ENCODE measurements at places on chromosomes 1 and 21.

DNA sequence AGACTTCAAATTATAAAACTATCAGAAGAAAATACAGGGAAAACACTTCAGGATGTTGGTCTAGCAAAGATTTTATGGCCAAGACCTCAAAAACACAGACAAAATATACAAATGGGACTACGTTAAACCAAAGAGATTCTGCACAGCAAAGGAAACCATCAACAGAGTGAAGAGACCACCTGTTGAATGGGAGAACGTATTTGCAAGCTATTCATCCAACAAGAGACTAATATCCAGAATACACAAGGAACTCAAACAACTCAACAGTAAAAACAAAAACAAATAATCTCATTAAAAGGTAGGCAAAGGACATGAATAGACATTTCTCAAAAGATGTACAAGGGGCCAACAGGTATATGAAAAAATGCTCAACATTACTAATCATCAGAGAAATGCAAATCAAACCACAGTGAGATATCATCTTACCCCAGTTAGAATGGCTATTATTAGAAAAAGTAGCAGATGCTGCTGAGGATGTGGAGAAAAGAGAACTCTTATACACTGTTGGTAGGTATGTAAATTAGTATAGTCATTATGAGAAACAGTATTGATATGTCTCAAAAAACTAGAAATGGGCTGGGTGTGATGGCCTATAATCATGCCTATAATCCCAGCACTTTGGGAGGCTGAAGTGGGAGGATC lies 112.6 kb downstream of the LRIG2 start:
- DNase-seq = no peak

GRCh38 chr21:38888991-38889561 lies 83.3 kb downstream of the ETS2 start:
- DNase-seq = no peak

- DNase-seq = no peak
Measured at GRCh38 chr1:240190881-240191401, 99.3 kb downstream of the FMN2 start.

DNA sequence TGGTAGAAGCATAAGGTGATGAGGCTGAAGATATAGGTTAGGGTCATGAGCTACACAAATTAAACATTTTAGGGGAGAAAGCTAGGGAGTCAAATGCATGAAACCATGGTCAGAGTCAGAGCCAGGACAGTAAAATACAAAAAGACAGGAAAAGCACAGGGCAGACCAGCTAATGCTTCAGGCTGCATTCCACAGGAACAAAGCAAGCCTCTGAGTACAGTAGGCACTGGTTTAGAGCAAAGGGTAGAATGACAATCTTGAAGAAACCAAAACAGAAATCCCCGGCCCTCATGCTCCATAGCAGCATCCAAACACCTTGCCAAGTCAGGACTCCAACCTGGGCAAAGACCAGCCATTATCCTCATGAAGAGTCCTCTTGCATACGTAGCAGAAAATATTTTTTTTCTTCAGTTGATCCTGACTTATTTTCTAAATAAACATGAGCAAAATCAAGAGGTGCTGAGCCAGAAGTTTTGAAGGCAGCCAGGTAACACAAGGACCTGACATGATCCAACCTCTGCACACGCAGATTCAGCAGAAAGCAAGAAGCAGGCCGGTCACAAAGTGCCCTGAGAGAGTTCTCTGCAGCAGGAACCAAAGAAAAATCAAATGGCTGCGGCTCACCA lies 273.1 kb downstream of the TTLL7 start:
- DNase-seq = no peak

DNA sequence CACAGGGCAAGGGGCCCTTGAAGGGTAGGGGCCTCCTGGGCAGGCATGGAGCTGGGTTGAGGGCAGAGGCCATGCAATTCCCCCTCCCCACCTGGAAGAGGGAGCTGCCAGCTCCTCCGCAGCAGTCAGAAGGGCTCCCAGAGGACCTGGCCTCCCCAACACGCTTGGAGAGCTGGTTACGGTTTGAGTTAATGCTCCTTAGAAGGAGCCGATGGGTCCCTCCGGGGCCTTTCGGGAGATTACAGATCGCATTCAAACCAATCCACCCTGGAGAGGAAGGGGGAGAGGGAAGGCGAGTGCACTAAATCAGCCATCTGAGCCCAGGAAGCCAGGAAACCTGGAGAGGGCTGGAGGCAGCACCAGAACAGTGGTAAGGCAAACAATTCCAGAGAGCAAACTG lies 106.3 kb upstream of the CSF3R start:
- DNase-seq = no peak

GRCh38 chr1:63330331-63330916 lies 8.1 kb downstream of the FOXD3 start:
- DNase-seq = no peak

DNA sequence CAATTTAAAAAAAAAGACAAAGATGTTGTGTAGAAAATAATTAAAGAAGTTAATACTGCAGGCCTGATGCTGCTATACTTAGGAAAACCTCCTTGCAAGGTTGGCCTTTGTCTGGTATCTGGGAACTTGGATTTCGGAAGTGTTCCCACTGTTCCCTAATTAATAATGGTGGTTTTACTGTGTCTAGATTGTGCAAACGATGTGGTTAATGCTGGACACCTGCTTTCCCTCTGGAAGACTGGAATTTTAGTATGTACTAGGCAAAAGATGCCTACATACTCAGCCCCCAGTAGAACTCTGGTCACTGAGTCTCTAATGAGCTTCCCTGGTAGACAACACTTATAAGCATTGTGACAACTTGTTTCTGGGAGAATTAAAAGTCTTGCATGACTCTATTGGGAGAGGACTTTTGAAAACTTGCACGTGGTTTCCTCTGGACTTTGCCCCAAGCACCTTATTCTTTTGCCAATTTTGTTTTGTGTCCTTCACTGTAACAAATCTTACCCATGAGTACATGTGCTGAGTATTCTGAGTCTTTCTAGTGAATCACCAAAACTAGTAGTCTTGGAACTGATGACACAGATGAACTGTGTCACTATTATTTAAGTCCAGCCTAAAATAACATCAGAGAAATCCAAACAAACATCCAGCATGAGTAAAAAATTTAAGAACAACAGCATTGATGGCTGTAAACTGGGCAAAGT lies 40.4 kb downstream of the LIN9 start:
- DNase-seq = no peak

- no peak for DNase-seq
Measured at GRCh38 chr1:245583081-245583480, 428.3 kb downstream of the KIF26B start.

DNA sequence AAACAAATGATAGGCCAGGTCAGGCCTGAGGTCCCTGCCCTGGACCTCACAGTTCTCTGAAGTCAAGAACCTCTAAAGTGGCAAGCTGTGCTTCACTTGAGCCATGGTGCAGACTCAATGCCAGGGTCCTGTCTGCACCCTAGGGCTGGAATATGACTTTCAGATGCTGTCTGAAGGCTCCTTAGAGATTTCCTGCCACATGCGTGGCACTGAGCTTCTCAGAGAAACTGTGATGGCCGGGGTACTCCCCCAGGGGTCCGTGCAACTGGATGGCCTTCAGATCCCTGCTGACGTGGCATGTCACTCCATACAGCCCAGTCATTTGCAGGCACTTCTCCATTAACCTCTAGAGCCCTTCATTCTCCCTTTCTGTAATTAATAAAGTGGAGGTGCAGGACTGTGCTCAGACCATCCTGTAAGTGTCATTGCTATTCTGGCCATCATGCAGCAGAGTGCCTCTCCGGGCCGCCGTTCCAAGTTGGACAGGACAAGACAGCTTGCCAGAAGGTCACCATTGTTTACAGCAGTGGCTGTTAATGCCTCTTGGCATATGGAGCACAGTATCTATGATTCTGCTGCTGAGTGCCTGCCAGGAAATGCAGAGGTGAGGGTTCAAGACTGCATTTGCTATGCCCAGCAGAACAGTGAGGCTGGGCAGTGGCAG lies 205.1 kb upstream of the COA6 start:
- no peak for DNase-seq

DNA sequence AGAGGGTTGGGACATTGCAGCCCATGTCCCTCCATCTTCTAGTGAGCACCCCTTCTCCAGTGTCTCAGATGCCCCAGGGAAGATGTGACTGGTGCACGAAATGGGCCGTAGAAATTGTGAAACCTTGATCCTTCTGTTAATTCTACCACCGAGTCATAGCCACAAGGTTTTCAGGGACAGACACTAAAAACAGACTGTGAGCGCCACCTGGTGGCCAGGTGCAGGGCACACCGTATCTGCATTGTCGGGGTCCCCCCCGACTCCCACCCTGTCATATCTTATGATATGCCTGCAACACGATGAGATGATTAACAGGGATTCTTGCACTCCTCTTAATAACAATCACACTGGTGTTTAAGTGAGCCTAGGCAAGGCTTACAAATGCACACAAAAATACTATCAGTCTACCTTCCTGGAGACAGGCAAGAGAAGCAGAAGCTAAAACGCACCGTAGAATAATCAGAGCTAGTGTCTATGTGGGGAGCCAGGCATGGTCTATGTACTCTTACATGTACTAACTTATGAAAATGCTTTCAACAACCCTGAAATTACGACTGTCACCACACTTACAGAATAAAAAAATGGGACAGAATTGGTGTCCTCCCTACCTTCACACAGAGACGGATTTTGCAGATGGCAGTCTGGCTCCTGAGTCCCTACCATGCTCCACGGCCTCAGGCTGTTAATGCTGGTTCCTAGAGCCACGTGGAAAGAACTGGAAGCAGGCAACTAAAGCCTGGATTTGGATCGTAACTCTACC lies 57.9 kb downstream of the FHAD1 start:
- DNase-seq = peak; percentile 27

- DNase-seq = no peak
Measured at GRCh38 chr1:185432948-185433347, 115.9 kb upstream of the IVNS1ABP start.

DNA sequence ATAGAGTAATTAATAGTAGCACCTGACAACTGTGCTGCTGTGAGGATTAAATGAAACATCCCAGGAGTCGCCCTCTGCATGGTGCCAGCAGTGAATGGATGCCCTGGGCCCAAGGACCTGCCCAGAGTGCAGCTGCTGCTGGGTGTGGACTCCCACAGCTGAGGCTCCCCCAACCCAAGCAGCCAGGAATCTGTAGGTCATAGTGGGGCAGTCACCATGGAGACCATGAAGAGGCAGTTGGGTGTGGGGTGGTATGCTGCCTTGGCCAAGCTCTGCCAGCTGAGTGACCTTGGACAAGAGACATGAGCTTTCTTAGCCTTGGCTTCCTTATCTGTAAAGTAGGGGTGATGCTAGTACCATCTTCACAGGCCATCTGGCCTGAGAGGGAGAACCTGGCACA lies 9.4 kb downstream of the OLIG2 start:
- DNase-seq = no peak

GRCh38 chr21:27110956-27111355 lies 144.1 kb upstream of the ADAMTS5 start:
- DNase-seq = no peak

- no peak for DNase-seq
Measured at GRCh38 chr1:52056937-52057231, 789 bp downstream of the BTF3L4 start.

DNA sequence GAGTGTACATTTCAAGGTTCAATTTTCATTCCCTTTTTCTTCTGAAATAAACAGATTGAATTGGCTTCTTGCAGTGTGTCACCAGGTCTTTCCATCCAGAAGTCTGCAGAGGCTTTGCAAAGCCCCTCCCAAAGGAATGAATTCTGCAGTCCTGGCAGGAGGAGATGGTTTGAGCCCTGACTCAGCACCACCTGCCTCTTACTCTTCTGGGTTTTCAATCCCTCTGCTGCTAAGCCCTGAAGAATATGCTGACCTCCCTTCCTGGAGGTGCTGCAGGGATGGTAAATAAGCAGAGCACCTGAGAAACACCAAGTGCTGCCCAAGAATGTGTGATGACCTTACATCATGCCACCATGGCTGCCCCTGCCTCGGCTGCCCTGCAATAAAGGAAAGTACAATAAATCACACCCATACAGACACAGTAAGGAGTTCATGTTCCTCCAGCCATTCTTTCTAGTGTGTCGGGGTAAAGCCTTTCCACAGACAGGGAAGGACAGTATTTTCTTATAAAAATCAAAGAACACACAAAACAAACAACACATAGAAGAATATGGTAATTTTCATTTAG lies 209.2 kb downstream of the ZNF326 start:
- no peak for DNase-seq

DNA sequence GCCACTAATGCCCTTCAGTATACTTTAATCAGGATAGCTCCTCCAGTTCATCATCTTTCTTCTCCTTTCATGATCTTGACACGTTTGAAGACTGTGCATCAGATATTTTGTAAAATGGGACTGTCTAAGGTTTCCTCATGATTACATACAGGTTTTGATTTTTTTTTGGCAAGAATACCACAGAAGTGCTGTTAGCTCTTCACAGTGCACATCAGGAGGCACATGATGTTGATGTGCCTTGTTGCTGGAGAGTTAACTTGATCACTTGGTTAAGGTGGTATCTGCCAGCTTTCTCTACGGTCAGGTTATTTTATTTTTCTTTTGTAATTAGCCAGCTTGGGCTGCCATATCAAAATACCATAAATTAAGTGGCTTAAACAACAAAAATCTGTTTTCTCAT lies 128.6 kb upstream of the IVNS1ABP start:
- DNase-seq = no peak

DNA sequence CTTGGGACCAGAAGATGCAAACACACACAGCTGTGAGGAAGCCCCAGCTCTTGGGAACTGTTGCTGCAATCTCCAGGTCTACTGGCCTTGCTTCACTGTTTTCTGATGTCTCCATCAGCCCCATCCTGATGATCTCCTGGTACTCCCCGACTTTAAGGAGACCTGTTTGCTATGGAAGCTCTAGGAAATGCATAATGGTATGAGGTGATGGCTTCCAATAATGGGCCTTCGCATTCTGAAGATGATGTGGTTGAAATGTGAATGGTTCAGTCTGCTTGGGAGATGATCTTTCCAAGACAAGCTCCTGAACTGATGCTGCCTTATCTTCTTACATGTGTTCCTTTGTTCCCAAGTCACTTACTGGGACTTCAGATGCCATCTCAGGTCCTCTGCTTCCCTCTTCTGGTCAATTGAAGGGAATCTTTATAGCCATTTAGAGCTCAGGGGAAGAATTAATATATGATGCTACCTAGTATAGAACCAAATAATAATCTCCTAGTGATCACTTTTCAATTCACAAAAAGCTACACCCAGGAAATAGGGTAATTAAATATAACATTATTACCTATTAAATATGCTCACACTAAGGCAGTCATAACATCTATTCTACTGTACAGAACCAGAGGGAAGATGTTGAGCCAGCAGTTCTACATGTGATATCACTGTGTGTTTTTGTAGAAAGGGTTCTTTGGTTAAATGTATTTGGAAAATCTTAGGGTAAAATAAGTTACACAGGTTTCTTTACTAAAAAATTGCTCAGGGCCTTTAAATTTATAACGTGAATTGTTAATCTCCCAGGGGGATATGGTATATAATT lies 73.9 kb upstream of the VTCN1 start:
- DNase-seq = no peak

GRCh38 chr1:226655251-226656163 lies 83.6 kb downstream of the ITPKB start:
- DNase-seq = no peak

Measured in stimulated activated CD8-positive, alpha-beta memory T cell treated with anti-CD3 and anti-CD28 coated beads, Interleukin-7, amount 100 ng/mL, for 1 hour (primary cell).